ENCODE measurements at places on chromosomes 1 and 21.

DNA sequence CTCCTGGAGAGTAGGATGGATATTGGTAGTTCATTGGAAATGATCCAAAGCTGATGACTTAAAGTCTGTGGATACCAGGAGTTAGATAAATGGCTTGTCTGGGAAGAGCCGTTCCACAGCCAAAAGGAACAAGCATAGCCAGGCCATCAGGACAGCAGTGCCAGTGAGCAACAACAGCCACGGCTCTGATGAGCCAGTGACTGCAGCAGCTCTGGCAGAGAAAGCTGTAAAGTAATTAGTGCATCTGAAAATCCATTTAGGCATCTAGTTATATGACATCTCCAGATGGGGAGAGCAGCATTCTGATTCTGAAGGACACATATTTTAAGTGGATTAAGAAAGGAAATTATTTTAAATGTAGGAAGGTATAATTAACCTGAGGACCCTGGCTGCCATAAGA is 256.2 kb upstream of the PLXNA2 start:
- no peak for DNase-seq

DNA sequence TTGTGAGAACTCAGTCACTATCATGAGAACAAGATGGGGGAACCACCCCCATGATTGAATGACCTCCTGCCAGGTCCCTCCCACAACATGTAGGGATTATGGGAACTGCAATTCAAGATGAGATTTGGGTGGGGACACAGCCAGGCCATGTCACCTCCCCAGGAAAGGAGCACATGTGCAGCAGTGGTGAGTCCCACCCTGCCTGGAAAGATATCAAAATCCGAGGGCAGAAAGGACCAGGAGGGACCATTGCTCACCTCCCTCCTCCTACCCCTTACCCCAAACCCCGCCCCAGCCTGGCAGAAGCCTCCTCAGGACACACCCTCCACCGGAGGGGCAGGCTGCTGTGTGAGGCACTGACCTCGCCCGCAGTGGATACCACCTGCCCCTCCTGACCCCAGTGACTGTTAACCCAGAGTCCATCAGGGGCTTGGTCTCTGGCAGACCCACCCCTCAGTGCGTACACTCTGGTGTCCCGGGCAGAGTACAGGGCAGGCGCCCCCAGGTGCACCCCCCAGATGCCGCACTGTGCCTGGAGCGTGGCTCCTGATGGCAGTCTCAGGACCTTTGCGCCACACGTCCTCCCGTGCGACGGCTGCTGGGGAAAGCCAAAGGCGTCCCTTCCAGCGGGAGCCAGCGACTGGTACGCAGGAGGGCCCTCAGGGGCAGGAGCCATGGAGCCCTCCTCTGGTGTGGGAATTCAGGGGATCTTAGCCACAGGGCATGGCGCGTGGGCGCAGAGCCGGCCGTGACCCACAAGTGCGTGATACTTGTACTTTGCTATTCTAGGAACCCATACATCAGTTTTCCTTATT is 20.9 kb downstream of the PDXK start:
- no peak for DNase-seq

DNA sequence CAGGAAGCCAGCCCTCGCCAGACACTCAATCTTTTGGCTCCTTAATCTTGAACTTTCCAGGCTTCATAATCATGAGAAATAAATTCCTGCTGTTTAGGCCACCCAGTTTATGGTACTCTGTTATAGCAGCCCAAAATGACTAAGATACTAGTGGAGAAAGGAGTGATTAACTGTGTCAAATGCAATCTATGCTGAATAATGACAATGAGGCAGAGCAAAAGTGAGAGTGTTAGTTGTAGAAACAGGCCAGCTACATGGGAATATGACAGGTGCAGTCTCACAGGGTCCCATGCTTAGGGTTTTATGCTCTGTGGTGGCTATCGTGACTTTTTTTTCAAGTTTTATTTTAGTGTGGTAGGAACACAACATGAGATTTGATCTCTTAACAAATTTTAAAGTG is 888.8 kb downstream of the TTLL7 start:
- DNase-seq, result no peak

DNA sequence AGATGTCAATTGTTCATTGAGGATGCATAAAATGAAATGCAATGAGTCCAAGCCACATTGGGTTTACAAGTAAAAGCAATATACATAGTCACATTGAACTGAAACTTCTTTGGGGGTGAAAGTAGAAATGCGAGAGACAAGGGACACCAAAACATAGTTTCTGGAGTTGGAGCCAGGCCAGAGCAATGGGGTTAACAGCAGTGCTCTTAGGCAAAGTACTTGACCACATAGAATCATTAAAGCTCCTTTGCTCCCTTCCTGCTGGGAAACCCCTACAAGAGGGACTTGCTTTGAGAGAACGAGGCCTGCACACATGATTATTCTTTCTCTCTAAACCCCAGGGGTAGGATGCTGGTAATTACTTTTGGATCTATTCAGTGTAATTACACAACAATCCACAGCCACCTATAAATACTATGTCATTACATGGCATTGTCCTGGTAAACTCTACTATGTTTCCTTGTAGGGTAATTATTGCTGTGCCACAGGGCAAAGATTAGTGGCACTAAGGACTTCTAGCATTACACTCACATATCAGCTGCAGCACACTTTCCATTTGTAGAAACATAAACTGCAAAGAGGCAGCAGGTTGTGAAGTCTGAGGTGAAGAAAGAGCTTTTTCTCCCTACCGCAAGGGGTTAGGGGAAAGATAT is 421.6 kb upstream of the PBX1 start:
- no peak for DNase-seq

GRCh38 chr1:223229756-223230155 is 86.7 kb upstream of the TLR5 start:
- no peak for DNase-seq

Measured in brain (organoid and tissue), 16 donors.